ENCODE measurements at places on chromosomes 2 and 18.

DNA sequence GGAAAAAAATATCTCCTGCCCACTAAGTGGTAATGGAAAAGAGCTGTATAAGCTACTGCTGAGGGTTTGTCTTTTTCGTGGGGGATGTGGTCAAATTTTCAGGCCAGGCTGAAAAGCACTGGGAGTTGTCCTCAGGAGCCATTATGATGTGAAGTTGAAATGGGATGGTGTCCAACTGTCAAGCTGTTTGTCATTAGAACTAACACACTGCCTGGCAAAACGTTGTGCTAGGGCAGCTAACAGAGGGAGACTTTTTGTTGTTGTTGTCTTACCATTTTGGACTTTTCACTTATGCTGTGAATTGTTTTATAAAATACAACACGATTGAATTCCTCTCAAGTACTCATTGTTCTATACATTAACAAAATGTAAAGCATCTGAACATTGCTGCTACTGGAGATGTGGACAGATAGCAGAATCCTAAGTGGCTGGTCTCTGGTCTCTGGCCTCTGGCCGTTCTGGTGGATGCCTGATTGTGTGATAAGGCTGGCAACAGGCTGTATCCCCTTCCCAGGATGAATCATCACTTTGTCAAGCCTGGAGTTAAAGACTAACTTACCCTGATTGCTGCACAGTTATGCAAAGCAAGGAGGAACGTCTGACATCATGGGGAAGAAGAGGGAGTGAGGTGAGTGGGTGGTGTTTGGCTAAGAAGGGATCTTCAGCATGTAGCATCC, 2.3 kb downstream of the MYO1B start:
- H3K4me3 ChIP-seq, result peak overlapping the region; percentile 82
- H3K4me1 ChIP-seq, result peaks cover 4% of the 10 kb centered on the region
- H3K36me3 ChIP-seq, result peaks cover 5% of the 10 kb centered on the region
- H3K27ac ChIP-seq, result no peak overlapping the region

- no peak overlapping the region for H3K4me3 ChIP-seq
- H3K36me3 ChIP-seq, result no peaks in the 10 kb centered on the region
- no peaks in the 10 kb centered on the region for H3K4me1 ChIP-seq
These were observed 170.8 kb downstream of the TMEM18 start for GRCh38 chr2:506451-506850.

GRCh38 chr18:24322584-24323136, 75.0 kb downstream of the OSBPL1A start:
- H3K4me3 ChIP-seq, result no peak overlapping the region
- ATAC-seq, result no peak
- no peak overlapping the region for H3K27ac ChIP-seq

DNA sequence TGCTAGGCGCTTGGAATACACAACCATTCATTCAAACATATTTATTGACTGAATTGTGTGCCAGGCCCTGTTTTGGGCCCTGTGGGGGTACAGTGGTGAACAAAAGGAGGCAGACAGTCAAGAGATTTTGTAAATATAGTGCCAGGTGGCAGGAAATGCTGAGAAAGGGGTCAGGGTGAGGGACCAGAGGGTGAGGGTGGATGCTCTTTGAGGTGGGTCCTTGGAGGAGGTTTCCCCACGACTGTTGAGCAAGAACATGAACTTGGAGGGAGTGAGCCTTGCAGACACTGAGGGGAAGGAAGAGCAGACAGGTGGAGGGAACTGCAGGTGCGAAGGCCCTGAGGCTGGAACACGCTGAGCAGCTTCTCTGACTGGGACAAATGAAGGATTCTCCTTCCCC, 40.7 kb downstream of the ODC1 start:
- H3K36me3 ChIP-seq, result peaks cover 82% of the 10 kb centered on the region
- ATAC-seq, result no peak
- H3K27ac ChIP-seq, result peak overlapping the region; percentile 91
- H3K4me1 ChIP-seq, result peaks cover 44% of the 10 kb centered on the region

- no peaks in the 10 kb centered on the region for H3K4me1 ChIP-seq
- ATAC-seq, result no peak
- H3K4me3 ChIP-seq, result no peak overlapping the region
- no peaks in the 10 kb centered on the region for H3K36me3 ChIP-seq
These were observed 581.5 kb downstream of the PLCL1 start for GRCh38 chr2:198385856-198386255.

DNA sequence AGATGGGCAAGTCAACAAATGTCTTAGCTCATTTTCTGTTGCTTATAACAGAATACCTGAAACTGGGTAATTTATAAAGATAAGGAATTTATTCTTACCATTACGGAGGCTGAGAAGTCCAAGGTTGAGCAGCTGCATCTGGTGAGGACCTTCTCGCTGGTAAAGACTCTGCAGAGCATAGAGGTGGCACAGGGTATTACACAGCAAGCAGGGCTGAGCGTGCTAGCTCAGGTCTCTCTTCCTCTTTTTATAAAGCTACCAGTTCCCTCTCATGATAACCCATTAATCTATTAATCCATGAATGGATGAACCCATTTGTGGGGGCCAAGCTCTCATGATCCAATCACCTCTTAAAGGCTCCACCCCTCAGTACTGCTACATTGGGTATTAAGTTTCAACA, 109.1 kb downstream of the CDK15 start:
- peaks cover 3% of the 10 kb centered on the region for H3K27me3 ChIP-seq
- H3K27ac ChIP-seq, result no peak overlapping the region
- no peaks in the 10 kb centered on the region for H3K36me3 ChIP-seq
- no peaks in the 10 kb centered on the region for H3K4me1 ChIP-seq
- no peak for ATAC-seq

GRCh38 chr2:124526221-124526620, 501.1 kb downstream of the CNTNAP5 start:
- no peak for ATAC-seq
- no peaks in the 10 kb centered on the region for H3K36me3 ChIP-seq
- no peaks in the 10 kb centered on the region for H3K4me1 ChIP-seq
- no peaks in the 10 kb centered on the region for H3K27me3 ChIP-seq
- H3K4me3 ChIP-seq, result no peak overlapping the region
- H3K27ac ChIP-seq, result no peak overlapping the region

- no peak overlapping the region for H3K4me3 ChIP-seq
- peaks cover 8% of the 10 kb centered on the region for H3K27me3 ChIP-seq
- no peak overlapping the region for H3K27ac ChIP-seq
- no peaks in the 10 kb centered on the region for H3K4me1 ChIP-seq
- no peak for ATAC-seq
- H3K36me3 ChIP-seq, result no peaks in the 10 kb centered on the region
These were observed 285.9 kb downstream of the CLIP4 start for GRCh38 chr2:29400930-29401653.

DNA sequence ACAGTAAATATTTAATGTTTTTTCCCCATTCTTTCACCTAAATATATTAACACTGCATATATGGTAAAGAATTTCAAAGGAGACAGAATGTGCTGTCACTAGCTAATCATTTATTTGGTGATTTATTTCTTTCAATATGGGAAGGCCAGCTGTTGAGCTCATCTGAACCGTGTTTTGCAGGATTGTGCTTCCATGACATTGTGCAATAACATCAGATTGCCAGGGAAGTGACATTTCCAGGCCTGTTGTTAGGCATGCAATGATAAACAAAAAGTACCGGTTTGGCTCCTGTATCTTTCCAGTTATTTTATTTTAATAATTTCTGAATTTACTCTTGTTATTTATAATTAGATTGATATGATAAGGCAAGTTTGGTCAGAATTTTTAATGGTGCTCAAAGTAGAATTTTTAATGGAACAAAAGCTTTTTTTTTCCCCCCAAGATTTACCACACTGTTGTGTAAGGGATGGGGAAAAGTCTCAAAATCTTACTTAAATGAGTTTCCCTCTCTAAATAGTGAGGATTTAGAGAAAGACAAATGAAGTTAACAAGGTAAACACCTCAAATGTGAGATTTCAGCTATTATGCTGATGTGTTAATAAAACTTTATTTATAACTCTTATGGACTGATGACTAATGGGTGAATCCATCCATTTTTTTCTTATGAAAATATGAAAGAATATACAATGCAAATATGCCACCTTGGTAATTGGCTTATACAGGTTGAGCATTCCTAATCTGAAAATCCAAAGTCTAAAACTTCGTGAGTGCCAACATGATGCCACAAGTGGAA, 52.7 kb downstream of the MALT1 start:
- peaks cover 81% of the 10 kb centered on the region for H3K36me3 ChIP-seq
- no peaks in the 10 kb centered on the region for H3K27me3 ChIP-seq
- no peak overlapping the region for H3K27ac ChIP-seq
- ATAC-seq, result no peak
- peaks cover 5% of the 10 kb centered on the region for H3K4me1 ChIP-seq

DNA sequence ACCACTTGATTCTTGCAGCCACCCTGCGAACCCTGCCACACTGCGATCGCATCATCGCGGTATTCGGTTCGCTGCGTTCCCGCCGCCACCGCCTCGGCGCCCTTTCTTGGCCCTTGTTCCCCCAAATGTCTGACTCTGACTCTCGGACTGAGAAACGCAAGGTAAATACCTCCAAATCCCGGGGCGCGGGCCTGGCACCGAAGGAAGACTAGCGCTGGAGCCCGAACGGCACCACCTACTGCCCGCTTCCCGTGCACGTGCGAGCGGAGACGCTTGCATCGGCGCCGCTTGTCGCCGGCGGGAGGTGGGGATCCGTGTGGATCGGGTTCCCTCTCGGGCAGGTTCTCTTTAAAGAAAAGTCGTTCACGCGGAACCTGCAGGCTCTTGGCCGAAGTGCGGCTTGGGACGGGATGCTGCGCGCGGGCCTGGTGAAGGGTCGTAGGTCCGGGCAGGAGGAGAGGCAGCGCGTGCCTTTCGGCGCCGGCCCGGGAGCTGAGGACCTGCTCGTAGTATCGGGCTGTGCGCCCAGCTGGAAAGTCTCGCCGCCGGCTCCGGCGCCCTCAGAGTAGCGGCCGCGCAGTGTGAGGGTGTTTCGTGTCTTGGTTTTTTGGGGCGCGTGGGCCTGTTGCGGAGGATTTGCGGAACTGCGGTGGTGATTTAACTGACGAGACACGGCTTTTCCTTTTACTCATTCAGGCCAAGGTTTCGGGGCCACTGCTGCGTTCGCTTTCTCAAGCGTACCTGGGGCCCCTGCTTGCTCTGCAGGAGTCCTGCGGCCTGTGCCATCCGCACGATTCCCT, 514 bp downstream of the BCL2L11 start:
- H3K27me3 ChIP-seq, result peaks cover 9% of the 10 kb centered on the region
- H3K27ac ChIP-seq, result peak overlapping the region; percentile 88
- ATAC-seq, result peak; percentile 4
- H3K36me3 ChIP-seq, result peaks cover 49% of the 10 kb centered on the region
- H3K4me3 ChIP-seq, result peak overlapping the region; percentile 91

DNA sequence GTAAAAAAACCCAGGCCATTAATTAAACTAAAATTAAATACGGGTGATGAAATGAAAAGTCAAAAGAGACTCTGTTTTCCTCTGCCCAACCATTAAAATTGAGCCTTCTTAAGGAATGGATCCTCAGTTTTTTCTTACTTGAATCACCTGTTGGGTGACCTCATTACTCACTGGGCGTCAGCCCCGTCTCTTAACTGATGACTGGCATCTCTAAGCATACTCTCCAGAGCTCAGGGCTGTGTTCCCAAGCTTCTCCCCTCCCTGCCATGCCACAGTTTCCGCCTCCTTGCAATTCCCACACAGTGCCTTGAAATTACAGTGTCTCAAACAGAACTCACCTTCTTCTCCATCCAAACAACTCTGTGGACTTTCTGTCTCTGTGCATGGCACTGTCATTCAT, 421.1 kb upstream of the CELF4 start:
- H3K4me1 ChIP-seq, result no peaks in the 10 kb centered on the region
- no peak overlapping the region for H3K27ac ChIP-seq
- no peaks in the 10 kb centered on the region for H3K36me3 ChIP-seq
- no peak overlapping the region for H3K4me3 ChIP-seq
- ATAC-seq, result no peak
- H3K27me3 ChIP-seq, result no peaks in the 10 kb centered on the region
